ENCODE measurements at places on chromosomes 16 and 17.

DNA sequence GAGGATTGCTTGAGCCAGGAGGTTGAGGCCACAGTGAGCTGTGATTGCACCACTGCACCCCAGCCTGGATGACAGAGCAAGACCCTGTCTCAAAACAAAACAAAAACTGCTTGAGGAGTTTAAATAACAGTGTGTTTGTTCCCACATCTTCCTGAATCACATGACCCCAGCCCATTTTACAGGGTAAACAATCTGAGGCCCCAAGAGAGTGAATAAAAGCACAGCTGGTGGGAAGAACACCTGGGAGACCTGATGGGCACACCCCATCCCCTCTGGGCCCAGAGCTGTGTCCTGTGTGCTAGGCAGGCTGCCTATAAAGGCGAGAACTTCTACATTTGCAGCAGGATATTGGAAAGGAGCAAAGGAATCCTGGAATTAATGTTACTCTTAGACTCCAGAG is 69.6 kb downstream of the PLXDC1 start:
- DNase-seq, result no peak

DNA sequence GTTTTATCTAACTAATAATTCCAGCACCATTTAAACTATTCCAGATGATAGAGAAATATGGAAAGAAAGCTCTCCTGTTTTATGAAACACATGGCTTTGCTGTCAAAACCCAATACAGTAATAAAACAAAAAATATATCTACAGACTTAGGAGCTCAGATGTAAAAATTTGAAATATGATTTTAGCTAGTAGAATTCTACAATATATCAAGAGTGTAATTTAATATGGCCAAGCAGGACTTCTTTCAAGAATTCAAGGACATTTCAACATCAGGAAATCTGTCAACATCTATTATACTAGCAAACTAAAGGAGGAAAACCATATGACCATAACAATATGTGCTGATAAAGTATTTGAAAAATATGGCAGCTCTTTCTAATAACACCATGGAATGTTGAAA is 57.5 kb downstream of the CCDC182 start:
- no peak for DNase-seq

- no peak for DNase-seq
These were observed 41.1 kb downstream of the MEOX1 start for GRCh38 chr17:43620581-43620980.

- DNase-seq, result no peak
These were observed 16.9 kb downstream of the EMC8 start for GRCh38 chr16:85782451-85782850.
